ENCODE measurements at places on chromosomes 2 and 18.

GRCh38 chr2:220077488-220077887, 450.1 kb downstream of the SLC4A3 start:
- DNase-seq = no peak

DNA sequence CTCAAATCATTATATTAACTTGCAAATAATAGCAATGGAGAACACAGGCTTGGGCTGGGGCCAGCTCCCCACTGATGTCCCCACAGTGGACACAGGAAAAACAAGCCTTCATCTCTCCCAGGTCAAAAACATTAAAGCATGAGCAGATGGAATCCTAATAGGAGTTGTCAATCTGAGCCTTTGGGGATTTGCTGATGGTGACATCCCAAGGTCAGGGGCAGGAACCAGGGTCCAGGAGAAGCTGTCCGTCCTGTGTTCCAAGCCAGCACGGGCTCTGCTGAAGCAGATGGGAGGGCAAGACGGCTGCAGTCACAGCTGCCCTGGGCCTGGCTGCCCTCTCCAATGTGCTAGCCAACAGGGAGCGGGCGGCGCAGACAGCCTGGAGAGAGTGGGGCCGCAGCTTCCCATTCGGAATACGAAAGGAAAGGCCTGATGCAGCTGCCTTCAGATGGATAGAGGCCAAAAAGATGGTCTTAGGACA, 135.5 kb downstream of the NDUFA10 start:
- no peak for DNase-seq

DNA sequence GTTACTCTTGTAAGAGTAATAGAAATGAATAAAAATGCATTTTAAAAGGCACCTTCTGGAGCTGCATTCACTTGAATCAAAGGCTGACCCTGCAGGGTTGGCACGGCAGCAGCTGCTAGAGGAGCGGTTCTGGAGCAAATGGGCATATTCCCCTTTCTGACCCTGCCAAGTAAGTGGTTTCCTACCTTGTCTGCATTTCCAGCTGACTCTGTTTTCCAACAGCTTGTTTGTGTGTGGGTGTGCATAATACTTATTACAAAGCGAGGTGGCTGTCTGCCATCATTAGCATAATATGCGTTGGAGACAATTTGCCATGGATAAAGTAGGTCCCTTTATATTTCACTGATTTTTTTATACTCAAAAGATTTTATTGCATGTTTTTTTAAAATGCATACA, 21.3 kb upstream of the TTN start:
- DNase-seq = no peak

- no peak for DNase-seq
Measured at GRCh38 chr18:65260030-65260429, 490.8 kb upstream of the CDH7 start.

GRCh38 chr2:169845016-169845415, 17.8 kb downstream of the UBR3 start:
- no peak for DNase-seq

- DNase-seq = no peak
Measured at GRCh38 chr2:225739328-225739727, 339.8 kb downstream of the NYAP2 start.

GRCh38 chr2:55073000-55073983, 23.0 kb upstream of the RTN4 start:
- DNase-seq = no peak

GRCh38 chr18:10690035-10690329, 164.2 kb downstream of the NAPG start:
- DNase-seq = no peak

GRCh38 chr18:77560341-77560992, 310.8 kb downstream of the GALR1 start:
- DNase-seq = peak; percentile 10

- DNase-seq = no peak
Measured at GRCh38 chr2:287911-288757, at the start of gene ALKAL2. TSS of gene ALKAL2 (minus strand) at chr2:288091. CDS start at chr2:287835, 256 bp downstream.

GRCh38 chr2:20539776-20540586, 93.1 kb downstream of the RHOB start:
- no peak for DNase-seq

DNA sequence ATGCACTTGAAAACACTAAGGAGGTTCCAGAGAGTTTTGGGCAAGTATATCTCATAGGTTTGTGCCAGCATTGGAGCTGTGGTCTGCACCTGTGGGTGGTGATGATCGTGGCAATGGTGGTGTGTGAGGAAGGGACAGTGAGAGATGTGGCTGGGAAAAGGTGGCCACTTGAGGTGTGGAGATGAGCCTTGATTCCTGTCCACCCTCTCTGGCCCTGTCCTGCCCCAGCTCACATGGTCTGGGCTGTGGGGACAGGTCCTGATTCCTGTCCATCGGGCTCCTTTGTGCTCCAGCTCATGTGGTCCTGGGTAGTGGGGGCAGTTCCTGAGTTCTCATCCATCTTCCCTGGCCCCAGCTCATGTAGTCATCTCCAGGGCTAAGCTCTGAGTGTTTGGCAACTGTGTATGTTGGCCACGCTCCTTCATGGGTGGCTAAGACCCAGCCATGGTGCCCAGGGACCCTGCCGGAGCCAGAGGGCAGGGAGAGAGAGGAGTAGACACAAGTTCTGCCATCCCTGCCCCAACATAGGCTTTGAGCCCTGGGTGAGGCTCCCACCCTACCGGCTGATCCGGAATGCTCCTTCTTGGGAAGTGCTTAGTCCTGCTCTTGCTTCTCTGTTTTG, 294.4 kb upstream of the HDAC4 start:
- no peak for DNase-seq

- DNase-seq = no peak
Measured at GRCh38 chr2:54318821-54319220, 62.8 kb upstream of the TSPYL6 start.

GRCh38 chr18:71554686-71555085, 989.5 kb downstream of the CBLN2 start:
- DNase-seq = no peak

Measured in GM12864 (cell line).